ENCODE measurements at places on chromosomes 12 and 14. TPM values are rescaled to one million over a fixed set of nuclear protein-coding genes. Genes with fewer than 3 reads are reported as not detected.

The APAF1 gene
- total RNA-seq: 10.3 TPM

The DPPA3 gene
- total RNA-seq: not detected

The TMEM30B gene
- total RNA-seq: not detected

The ASPG gene
- under 0.01 TPM for total RNA-seq

The FBLN5 gene
- total RNA-seq: 12.3 TPM

Measured in mesangial cell (primary cell).